GM04504 (cell line): ENCODE measurements at places on chromosomes 5 and 9.

DNA sequence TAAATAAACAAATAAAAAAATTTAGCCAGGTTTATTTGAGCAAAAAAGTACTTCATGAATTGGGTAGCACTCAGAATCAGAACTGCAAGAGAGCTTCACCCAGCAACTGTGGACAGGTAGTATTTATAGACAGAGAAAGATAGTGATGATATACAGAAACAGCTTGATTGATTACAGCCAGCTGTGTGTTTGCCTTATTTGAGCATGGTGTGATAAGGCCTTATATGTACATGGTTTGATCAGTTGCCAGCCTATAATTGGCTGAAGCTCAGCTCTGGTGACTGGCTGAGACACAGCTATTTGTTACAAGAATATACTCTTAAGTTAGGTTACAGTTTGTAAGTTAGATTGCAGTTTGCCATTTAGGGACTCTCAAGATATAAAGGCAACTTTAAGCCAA, 34.3 kb upstream of the ARL15 start:
- DNase-seq: no peak

DNA sequence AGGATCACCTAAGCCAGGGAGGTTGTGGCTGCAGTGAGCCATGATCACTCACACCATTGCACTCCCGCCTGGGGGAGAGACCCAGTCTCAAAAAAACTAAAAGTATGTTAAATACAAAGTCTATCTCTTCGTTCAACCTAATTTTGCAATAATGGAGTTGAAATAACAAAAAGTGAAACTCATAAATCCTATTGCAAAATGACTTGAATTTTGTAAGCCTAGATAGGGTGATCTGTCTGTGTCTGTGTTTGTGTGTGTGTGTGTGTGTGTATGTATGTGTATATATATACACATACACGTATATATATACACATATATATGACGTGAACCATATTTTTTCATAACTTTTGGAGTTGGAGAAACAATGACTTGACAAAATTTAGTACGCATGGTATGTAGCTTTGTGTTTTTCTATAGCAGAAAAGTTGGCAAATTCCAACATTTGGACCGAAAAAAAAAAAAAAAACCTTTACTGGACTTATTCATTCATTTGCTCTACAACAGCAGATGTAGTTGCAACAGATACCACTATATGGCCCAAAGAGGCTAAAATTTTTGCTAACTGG, 76.9 kb upstream of the CDH6 start:
- DNase-seq: no peak

GRCh38 chr5:139401546-139401945, 2.3 kb downstream of the SPATA24 start:
- DNase-seq: no peak

DNA sequence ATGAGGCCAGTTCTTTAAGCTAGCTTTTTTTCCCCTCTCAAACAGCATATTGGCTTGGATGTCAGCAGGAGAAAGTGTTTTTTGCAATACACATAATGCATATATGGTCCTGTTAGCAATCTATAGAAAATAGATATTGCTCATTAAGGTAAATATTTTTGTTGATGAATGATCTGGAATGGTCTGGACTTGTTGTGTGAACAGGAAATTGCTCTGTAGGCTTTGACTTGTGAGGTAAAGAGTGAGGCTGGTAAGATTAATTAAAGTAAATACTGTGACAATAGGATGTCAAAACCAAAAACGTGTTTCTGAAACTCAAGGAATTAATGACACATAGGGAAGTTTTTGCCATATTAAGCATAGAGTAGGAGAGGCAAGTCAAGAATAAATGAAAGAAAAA, 176.0 kb downstream of the TRIO start:
- no peak for DNase-seq

- no peak for DNase-seq
Observed at GRCh38 chr5:124537107-124537506, 209.3 kb downstream of the ZNF608 start.

DNA sequence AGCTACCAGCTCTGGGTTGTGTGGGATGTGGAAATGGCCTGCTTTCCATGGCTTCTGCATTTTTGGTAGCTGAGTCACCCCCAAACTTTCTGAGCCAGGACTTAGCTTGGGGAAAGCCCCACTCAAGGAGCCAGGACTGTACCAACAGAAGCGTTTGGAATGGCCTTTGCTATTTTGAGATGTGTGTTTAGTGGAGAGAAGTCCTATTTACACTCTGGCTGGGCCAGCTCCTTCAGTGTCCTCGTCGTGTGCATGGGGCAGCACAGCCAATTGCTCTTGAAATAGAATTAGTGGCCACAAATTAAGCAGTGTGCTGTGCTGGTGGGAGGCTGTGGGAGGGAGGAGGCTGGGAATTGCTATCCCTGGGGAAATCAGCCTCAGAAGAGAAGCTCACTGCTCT, 51.6 kb downstream of the ENTREP1 start:
- peak; percentile 66 for DNase-seq

- DNase-seq: no peak
Observed at GRCh38 chr5:18961234-18961633, 1026.8 kb downstream of the CDH18 start.

GRCh38 chr5:157640406-157641066, 11.7 kb downstream of the SOX30 start:
- no peak for DNase-seq

DNA sequence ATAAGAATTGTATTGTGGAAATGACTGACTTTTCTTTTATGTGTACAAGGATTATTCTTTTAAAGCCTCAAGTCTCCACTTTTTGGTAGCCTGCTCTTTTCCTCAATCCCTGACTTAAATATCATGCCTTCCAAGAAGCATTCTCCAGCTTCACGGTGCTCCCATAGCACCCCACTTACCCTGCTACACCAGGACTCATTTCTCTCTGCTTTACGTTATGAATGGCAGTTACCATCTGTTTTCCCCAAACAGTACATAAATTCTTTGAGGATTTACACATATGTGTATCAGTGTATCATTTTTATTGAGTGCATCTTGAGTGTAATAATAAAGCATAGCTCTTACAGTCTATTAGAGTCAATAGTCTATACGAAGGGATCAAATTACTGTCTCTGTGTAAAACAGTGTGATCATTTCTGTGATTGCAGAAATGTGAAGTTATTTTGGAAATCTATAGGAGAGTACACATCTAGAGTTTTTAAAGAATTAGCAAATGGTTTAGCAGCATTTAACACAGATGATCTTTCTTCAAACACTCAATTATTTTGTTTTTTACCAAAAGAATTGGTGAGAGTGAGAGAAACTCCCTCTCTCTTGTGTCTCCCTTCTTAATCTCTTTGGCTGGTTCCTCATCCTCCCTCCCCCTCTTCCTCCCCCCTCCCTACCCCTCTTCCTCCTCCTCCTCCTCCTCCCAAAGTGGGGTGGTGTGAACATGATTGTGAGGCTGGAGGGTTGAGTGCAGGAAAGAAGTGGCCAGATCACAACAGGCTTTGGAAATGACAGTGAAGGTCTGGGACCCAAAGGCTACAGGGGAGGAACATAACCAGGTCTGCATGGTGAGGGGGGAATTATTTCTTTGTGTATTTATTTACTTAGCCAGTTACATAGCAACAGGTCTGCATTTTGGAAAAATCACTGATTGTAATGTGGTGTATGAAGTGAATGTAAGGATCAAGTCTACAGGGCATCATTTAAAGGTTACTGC, 27.6 kb upstream of the ECM2 start:
- DNase-seq: no peak

- DNase-seq: peak; percentile 10
Observed at GRCh38 chr5:145991044-145991575, 54.7 kb downstream of the SH3RF2 start.

DNA sequence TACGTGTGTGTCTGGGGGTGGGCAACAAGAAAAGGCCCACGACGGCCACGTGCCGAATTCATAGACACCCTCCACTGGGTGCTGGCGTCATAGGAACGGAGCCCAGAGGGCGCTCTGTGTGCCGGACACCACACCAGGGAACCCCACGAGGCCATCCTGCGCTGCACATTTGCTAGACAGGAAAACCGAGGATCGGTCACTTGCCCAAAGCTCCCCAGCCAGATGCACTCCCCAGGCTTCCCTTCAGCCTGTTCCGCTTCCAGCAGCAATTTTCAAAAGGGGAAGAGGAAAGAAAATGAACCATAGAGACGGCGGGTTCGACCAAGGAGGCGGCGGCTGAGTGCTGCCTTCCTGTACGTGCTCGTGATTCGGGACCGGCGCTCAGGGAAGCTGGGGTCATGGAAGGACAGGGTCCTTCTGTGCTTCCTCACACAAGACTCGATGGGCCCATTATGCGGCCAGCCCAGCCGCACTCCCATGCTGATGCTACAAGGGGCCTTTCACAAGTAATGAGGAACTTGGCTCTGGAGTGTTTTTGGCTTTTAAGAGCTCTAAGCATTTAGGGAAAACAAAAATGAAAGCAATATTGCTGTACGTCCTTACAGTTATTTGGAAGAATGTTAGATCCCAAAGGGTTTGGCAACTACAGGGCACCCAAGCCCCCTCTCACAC, 124.6 kb upstream of the SARDH start:
- DNase-seq: no peak

- no peak for DNase-seq
Observed at GRCh38 chr5:164041105-164041504, 535.7 kb downstream of the MAT2B start.

DNA sequence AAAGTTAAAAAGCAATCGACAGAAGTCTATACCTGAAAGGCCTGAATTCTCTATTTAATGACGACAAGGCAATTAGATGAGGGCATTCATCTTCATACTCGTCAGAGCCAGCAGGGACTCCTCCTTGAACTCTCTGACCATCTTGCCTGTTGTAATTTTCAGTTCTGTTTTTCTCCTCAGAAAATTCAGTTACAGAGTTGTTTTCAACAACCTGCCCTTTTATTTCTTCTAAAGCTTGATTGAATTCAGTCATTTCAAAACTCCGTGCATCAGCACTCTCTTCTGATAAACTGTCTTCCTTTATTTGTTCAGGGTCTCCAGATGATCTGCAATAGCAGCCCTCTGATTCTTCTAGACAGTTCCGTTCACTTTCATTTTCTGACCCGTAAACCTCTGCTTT, 15.6 kb downstream of the RIOK2 start:
- DNase-seq: no peak

DNA sequence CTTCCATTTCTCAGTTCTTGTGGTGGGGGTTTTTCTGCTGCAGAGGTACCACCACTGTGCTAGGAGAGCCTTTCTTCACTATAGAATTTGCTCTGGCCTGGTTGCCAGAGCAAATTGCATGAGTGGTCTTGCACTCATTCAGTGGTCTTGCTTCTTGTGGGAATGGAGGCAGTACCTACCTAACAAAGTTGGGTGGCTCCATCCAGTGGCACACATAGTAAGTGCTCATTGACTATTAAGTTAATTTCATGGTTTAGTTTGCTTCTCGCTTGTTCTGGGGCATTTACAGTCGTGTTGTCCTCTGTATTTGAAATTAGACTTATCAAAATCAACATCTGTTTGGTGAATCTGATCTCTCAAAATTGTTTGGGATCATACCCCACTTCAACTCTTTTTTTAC, 23.0 kb downstream of the SLC28A3 start:
- DNase-seq: no peak

GRCh38 chr9:82295181-82295580, 306.6 kb downstream of the SPATA31D1 start:
- no peak for DNase-seq

GRCh38 chr9:4530375-4530774, 40.1 kb downstream of the SLC1A1 start:
- DNase-seq: no peak

DNA sequence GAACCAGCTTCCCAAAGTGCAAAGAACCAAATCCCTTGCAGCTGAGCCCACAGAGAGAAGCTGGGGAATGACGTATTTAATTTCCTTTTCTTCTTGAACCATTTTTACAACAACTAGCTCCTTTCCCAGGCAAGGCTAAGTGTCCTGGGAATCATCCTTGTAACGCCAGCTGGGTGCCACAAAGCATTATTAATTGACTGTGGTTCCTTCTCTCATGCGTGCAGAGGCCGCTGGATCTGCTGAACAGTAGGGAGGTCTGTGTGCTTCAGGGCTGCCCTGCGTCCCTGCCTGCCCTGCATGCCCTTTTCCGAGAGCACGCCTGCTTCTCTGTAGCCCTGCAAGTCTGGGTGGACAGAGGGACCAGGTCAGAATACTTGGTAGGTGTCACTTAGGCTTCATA, 124.1 kb upstream of the OTULINL start:
- DNase-seq: no peak

- DNase-seq: no peak
Observed at GRCh38 chr9:21527579-21527978, 45.5 kb upstream of the IFNE start.

DNA sequence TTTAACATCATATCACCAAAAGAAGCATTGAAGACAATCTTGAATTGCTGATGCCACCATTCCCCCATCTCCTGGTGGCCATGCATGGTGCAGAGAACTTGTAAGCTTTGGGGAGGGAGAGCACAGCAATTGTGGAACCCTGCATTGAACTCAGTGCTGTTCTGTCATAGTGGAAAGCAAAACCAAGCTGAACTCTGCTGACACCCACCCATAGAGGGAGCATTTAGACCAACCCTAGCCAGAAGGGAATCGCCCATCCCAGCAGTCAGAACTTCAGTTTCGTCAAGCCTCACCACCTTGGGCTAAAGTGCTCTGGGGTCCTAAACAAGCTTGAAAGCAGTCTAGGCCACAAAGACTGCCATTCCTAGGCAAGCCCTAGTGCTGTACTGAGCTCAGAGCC, 37.4 kb upstream of the RUSC2 start:
- DNase-seq: no peak

DNA sequence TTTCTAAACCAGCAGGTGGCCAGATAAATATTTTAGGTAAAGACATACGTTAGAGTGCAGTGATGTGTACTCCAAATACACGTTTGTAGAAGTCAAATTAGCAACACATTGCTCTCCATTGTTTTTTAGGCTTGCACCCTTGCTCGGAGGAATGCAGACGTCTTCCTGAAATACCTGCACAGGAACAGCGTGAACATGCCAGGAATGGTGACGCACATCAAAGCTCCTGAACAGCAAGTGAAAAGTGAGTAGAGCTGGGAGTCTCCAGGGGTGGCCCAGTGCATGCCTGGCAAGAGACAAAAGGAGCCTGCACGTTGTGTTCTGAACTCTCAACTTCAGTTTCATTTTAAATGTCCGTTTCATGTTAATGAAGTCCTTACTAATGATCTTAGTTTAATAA, 207.5 kb upstream of the OTULINL start:
- DNase-seq: no peak

- DNase-seq: peak; percentile 52
Observed at GRCh38 chr5:149618581-149619248, 37.4 kb downstream of the ARHGEF37 start.

DNA sequence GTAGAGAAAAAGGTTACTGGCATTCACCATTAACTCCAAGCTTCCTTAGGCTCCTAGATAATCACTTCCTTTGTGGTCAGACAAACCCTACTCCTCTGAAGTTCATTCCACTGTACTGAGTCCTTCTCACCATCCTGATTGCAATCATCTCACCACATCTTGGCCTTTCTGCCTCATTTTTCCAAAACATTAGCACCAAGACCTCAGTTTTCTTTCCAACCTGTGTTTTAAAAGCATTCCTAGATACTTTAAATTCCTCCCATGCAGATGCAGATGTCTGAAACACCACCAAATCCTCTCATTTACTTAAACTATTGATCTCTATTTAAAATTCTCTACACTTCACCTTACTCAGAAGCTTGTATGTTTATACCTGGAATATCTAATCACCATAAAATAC, 961.3 kb upstream of the CTNND2 start:
- no peak for DNase-seq
